ENCODE measurements at places on chromosomes 6 and 20.

DNA sequence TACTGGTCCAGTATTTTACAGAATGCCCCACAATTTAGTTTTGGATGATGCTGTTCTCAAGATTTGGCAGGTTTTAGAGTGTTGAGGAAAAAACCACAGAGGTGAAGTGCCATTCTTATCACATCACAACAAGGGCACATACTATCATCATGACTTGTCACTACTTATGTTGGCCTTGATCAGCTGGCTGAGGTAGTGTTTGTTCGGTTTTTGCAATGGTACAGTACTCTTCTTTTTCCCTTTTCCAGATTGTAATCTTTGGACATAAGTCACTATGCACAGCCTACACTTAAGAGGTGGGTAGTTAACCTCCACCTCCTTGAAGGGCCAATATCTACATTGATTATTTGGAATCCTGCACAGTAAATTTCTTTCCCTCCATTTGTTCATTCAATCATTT, 8.8 kb downstream of the TENT5A start:
- DNase-seq: no peak

GRCh38 chr6:114376611-114377175, 33.9 kb upstream of the HS3ST5 start:
- DNase-seq: no peak

DNA sequence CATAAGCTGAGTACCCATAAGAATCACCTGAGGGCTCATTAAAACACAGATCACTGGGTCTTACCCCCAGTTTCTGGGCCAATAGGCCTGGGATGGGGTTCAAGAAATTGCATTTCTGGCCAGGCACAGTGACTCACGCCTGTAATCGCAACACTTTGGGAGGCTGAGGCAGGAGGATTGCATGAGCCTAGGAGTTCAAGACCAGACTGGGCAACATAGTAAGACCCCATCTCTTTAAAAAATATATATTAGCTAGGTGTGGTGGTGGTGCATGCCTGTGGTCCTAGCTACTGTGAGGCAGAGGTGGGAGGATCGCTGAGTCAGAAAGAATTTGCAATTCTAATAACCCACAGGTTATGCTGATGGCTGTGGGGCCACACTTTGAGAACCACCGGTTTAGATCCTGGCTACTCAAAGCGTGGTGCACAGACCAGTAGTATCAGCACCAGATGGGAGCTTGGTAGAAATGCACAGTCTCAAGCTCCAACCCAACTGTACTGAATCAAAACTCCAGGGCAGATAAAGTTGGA, 2.0 kb downstream of the CCM2L start:
- DNase-seq: no peak

- no peak for DNase-seq
These were observed 14.4 kb downstream of the JARID2 start for GRCh38 chr6:15260099-15260821.

- peak; percentile 26 for DNase-seq
These were observed 17.6 kb downstream of the IL22RA2 start for GRCh38 chr6:137155830-137156229.

DNA sequence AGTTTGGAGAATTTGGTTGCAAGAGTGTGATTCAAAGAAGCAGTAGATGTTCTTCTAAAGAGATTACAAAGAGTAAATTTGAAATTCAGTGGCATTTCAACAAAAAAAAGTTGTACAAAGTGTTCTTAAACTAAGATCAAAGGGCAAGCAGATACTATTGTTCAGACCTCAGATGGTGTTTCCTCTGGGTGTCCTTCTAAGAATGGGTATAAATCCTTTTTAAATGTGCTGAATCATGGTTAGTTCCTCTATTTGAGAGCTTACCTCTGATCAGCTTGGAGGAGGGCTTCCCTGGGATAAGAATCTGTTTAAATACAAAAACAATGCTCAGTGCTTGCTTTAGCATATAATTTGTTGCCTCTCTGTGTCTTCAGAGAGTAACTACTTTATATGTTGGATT, 6.3 kb downstream of the BMP6 start:
- no peak for DNase-seq

- no peak for DNase-seq
These were observed 63.6 kb upstream of the FAM184A start for GRCh38 chr6:119142041-119142440.

DNA sequence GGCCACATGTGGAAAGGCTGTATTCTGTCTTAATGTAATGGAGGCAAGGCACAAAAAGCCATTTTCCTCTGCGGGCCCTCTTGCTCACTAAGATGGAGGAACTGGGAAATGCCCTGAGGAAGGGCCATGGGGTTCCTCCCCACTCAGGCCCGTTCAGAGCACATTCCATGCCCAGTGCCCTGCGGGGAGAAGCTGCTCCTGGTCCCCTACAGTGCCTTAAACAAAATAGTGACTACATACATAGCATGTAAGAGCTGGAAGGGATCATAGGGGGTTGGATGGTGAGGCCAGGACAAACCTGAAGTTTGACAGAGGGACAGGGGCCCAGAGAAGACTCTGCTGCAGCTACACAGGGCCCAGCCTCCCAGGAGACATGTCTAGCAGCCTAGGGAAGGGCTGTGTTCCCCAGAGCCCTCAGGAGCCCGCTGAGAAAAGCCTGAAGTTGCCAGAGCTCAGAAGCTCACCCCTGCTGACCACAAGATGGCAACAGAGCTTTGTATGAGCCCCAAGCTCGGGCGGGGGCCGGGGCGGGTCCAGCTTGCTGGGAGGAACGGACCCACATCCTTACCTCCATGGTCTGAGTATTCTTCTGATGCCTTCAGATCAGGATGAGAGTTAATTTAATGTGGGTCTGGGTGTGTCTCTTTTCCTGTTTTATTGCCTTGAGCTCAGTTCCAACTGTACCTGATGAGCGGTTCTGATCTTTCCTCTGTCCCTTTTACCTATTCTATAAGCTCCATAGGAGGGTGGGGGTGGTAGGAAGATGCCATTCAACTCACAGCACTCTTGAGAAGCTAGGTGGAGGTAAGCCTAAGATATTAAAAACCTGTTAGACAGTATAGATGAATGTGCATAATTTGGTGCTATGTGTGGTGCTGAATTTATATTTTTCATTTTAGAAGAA, 242.9 kb downstream of the CDC5L start:
- DNase-seq: no peak

GRCh38 chr6:119540417-119540816, 190.9 kb upstream of the MAN1A1 start:
- no peak for DNase-seq

GRCh38 chr6:136149311-136149710, 100.8 kb downstream of the MTFR2 start:
- no peak for DNase-seq

- no peak for DNase-seq
These were observed 173.2 kb downstream of the VEGFA start for GRCh38 chr6:43943099-43943766.

GRCh38 chr20:10463622-10464021, 28.5 kb downstream of the SLX4IP start:
- DNase-seq: no peak

- no peak for DNase-seq
These were observed 4.5 kb downstream of the GLP1R start for GRCh38 chr6:39053016-39053624.

GRCh38 chr6:114327074-114327473, 15.7 kb downstream of the HS3ST5 start:
- DNase-seq: no peak

DNA sequence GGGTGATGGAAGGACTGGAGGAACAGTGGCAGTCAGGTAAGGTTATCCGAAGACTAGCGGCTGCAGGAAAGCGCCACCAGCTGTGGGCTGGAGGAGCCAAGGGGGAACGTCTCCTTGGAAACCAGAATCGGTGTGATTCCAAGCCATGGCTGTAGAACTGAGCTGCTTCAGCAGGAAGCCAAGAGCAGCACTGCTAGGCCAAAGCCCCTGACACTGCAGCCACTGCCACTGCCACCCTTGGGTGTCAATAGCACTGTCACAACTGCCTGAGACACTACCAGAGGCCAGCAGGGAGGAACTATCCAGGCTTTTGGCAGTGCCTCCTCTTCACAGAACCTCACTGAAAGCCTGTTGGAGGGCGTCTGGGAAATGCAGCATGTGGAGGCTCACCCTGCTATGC, 289.6 kb upstream of the SUPT3H start:
- no peak for DNase-seq

GRCh38 chr6:11469684-11470083, 67.9 kb upstream of the TMEM170B start:
- DNase-seq: no peak

- no peak for DNase-seq
These were observed 213.2 kb upstream of the FKBP1C start for GRCh38 chr6:62998022-62998421.

DNA sequence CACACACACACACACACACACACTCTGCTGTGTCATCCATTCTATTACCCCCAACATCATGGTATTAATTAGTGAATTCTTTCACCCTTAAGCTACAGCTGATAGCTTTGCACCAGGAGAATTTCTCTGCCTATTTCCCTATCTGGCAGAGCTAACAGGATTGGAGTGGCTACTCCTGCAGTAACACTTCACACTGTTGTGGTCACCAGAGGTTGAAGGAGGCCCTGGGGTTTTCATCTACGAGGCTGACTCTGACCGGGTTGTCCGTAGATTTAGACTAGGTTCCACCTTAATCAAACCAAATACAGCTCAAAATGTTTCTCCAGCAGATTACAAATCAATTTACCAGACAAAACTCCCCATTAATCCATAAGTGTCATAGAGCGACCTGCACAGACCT, 69.2 kb upstream of the RIPOR2 start:
- no peak for DNase-seq

- DNase-seq: no peak
These were observed 1.4 kb downstream of the DEFB124 start for GRCh38 chr20:31473331-31474096.

DNA sequence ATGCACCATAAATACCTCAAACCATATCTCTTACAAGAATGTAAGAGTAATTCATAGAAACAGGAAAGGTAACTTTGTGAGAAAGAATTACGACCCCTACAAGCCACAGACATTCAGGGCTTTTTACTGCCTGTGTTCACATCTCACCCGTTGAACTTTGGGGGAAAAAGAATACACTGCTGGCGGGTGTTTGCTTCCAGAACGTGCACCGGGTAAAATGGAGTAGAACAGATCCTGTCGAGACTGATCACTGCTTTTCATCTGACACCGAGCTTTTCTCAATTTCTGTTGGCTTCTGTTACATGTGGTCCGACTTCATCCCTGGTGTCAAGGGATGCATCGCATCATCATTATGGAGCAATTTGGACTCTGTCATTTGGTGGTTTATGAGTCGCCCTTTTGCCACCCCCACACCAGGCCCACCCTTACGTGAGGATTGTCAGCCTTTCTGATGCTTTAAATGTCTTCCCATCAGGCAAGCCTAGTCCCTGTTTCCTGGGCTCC, 219.2 kb upstream of the ZFP64 start:
- no peak for DNase-seq
